A549 treated with AZD2906 at 1 μM for 4 hours (cell line): ENCODE measurements at places on chromosomes 5 and 9. TPM values are rescaled to one million over a fixed set of nuclear protein-coding genes. Genes with fewer than 3 reads are reported as not detected.

FLT4 gene
- 3.4 to 4.3 TPM (median 3.6 TPM) in 5 replicates for total RNA-seq

C5orf52 gene
- not detected in 5 replicates for total RNA-seq

IL4 gene
- not detected in 5 replicates for total RNA-seq

RASEF gene
- 6.2 to 6.8 TPM (median 6.6 TPM) in 5 replicates for total RNA-seq

CYLC2 gene
- not detected in 5 replicates for total RNA-seq

KLF4 gene
- total RNA-seq, result 31.7 to 39.9 TPM (median 36.2 TPM) in 5 replicates

PAPPA gene
- 23.2 to 30.4 TPM (median 29.1 TPM) in 5 replicates for total RNA-seq

IFNK gene
- total RNA-seq, result 0.06 TPM in 1 of 5 replicates, not detected in the others

IL5 gene
- not detected in 5 replicates for total RNA-seq

PDE6A gene
- total RNA-seq, result 0.22 to 0.37 TPM (median 0.29 TPM) in 5 replicates

BAAT gene
- total RNA-seq, result 0.31 to 0.49 TPM (median 0.46 TPM) in 5 replicates

LEAP2 gene
- 0.43 to 1.2 TPM (median 0.65 TPM) in 5 replicates for total RNA-seq

ARL14EPL gene
- total RNA-seq, result 0.11 to 0.31 TPM (median 0.25 TPM) in 5 replicates

C9orf153 gene
- 0.05 to 0.39 TPM (median 0.20 TPM) in 4 of 5 replicates, not detected in the other for total RNA-seq

PKD2L2 gene
- total RNA-seq, result 0.05 to 0.09 TPM (median 0.07 TPM) in 3 of 5 replicates, not detected in the others

HTR1A gene
- not detected in 5 replicates for total RNA-seq

SH3GL2 gene
- total RNA-seq, result 0.06 to 0.41 TPM (median 0.07 TPM) in 5 replicates

TRIO gene
- total RNA-seq, result 92.3 to 102 TPM (median 95.6 TPM) in 5 replicates

POU5F2 gene
- 0.02 TPM in 1 of 5 replicates, not detected in the others for total RNA-seq

GNA14 gene
- 0.03 to 0.05 TPM in 2 of 5 replicates, not detected in the others for total RNA-seq

CDK9 gene
- total RNA-seq, result 41.7 to 49.1 TPM (median 45.3 TPM) in 5 replicates

C1QTNF3 gene
- 0.11 to 0.20 TPM (median 0.18 TPM) in 5 replicates for total RNA-seq

TXNDC8 gene
- total RNA-seq, result not detected in 5 replicates

CCDC192 gene
- total RNA-seq, result not detected in 5 replicates

FOXD1 gene
- 12.2 to 19.4 TPM (median 17.7 TPM) in 5 replicates for total RNA-seq

CD74 gene
- 0.07 to 0.09 TPM (median 0.08 TPM) in 3 of 5 replicates, not detected in the others for total RNA-seq

C9orf50 gene
- total RNA-seq, result 0.08 to 0.16 TPM in 2 of 5 replicates, not detected in the others

ANKDD1B gene
- 0.03 to 0.09 TPM in 2 of 5 replicates, not detected in the others for total RNA-seq

JAKMIP2 gene
- total RNA-seq, result not detected in 5 replicates

TTC1 gene
- total RNA-seq, result 61.9 to 69.2 TPM (median 63.5 TPM) in 5 replicates

TRPM3 gene
- total RNA-seq, result not detected in 5 replicates

RNF183 gene
- total RNA-seq, result 0.10 to 0.19 TPM in 2 of 5 replicates, not detected in the others
